ENCODE measurements at places on chromosomes 6 and 20.

DNA sequence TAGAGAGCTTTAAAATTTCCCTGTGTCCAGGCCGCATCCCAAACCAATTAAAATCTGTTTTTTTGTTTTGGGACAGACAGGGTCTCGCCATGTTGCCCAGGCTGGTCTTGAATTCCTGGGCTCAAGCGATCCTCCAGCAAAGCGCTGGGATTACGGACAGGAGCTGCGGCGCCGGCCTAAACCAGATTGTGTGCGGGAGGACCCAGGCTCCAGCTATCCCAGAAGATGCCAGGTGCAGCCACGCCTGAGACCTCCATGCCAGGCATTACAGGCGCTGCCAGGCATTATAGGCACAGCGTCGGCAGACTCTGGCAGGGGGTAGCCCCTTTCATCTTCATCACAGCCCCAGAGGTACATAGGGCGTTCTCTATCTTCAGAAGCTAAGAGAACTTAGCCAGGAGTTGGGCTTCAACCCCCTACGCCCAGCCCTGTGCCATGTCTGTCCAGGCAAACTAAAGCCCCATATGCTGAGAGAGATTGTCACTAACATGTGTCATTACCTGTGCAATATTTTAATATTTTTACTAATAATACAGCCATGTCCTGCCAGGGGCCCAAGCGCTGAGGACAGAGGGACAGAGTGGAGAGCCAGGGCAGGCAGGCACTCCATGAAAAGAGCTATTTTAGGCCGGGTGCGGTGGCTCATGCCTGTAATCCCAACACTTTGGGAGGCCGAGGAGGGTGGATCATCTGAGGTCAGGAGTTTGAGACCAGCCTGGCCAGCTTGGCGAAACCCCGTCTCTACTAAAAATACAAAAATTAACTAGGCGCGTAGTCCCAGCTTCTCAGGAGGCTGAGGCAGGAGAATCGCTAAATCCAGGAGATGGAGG lies 9.8 kb upstream of the GRM4 start:
- no peak for DNase-seq

GRCh38 chr6:26240157-26241032 lies 124.6 kb upstream of the BTN3A2 start:
- DNase-seq: no peak

DNA sequence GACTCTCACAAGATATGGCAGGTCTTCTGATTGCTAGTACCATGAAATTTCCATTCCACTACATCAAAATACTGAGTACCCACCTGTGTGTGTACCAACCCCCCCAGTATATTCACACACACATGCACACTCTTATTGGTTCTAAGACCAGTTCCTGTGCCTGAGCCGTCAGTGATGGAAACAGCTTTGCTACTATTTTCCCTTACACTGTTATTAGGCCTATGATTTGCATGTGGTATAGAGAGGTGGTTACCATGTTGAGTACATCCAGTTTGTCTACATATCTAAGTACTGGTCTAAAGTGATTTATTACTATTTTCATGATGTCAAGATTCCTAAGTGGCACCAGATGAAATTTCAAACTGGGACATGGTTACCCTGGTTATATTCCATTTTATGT lies 459.9 kb downstream of the BCKDHB start:
- DNase-seq: no peak

GRCh38 chr6:22956029-22956681 lies 386.8 kb downstream of the HDGFL1 start:
- DNase-seq: no peak

- no peak for DNase-seq
Observed at GRCh38 chr20:45950330-45950646, 15.8 kb downstream of the PCIF1 start.

- no peak for DNase-seq
Observed at GRCh38 chr20:59017493-59018231, 1.6 kb upstream of the TUBB1 start.

GRCh38 chr6:68196645-68197044 lies 438.4 kb upstream of the ADGRB3 start:
- DNase-seq: no peak

DNA sequence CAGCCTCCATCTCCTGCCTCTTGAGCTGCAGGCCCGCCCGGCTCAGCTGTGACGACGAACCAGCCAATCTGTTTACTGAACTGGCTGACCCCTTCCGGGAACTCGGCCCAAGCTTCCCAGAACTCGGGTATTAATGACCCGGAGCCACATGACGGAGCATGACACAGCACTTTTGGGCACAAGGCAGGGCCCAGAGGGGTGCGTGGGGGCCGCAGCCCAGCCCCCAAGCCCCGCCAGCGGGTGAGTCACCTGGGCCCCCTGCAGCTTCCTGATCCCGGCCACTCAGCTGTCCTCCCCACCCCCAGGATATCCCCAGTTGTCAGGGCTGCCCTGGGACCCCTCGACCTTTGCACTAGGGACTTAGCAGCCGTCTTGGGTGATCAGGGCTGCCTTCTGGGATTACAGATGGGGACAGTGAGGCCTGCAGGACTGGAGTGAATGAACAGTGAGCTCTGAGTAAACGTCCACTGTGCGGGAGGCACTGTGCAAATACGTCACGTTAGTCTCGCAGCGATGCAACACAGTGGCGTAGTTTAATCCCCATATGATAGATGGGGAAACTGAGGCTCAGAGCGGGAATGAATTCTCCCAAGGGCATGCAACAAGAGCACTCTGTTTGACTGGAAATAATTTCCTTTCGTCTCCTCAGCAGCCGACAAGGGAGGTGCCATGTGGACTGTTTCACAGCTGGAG lies 102.1 kb downstream of the CEBPB start:
- no peak for DNase-seq

- no peak for DNase-seq
Observed at GRCh38 chr6:146315381-146316174, 228.1 kb upstream of the RAB32 start.

DNA sequence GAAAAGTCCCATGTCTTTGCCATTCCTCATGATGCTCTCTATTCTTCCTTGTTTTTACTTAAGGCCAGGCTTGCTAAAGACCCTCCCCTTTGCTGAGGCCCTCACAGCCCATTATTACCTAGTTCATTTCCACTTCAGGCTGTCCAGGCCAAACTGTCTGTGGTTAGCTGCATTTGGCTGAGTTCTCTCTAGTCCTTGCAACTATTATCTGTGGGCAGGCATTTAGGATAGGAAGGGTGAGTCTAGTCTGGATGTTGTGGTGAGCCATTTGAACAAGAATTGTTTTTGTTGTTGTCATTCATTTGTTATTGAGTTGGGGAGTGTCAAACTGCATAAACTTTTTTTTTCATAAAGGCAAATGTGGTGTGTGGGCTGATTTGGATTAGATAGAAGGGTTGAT lies 182.4 kb downstream of the CD109 start:
- DNase-seq: no peak

- DNase-seq: no peak
Observed at GRCh38 chr20:51508780-51509179, 33.7 kb downstream of the NFATC2 start.

- DNase-seq: no peak
Observed at GRCh38 chr20:14777591-14777990, 440.2 kb upstream of the FLRT3 start.

DNA sequence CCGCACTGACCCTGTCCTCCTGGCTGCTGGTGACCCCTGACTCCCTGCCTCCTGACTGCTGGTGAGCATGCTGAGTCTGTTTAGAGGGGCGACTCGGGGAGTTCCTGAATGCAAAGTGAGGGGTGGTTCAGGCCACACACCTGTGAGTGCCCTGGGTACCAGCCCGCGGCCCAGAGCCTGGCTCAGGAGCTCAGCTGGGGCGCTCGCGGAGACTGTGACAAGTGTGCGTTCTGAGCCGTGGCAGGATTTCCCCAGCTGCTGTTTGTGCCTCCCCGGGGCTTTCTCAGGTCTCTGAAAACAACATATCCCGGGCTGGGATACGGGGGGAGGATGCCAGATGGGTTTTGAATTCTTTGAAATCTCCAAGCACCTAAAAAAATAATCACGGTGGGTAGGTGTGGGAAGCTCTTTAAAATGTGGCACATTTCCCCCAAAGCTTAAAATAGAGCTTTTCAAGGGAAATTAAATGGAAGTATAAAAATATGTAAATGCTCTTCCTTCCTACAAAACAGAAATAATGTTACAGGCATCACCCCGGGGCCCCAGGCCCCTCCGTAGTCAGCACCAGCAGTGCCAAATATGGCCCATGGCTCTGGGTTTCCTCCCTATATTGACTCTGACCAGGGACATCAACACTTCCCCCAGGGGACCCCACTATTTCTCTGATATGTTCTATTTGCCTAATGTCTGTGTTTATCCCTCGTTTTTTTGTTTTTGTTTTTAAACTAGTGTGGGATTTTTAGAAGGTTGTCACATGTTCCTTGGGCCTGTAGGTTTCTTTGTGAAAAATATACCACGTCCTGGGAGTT lies 49.9 kb upstream of the TAGAP start:
- peak; percentile 33 for DNase-seq

- no peak for DNase-seq
Observed at GRCh38 chr6:99099243-99099642, 151.5 kb upstream of the FBXL4 start.

DNA sequence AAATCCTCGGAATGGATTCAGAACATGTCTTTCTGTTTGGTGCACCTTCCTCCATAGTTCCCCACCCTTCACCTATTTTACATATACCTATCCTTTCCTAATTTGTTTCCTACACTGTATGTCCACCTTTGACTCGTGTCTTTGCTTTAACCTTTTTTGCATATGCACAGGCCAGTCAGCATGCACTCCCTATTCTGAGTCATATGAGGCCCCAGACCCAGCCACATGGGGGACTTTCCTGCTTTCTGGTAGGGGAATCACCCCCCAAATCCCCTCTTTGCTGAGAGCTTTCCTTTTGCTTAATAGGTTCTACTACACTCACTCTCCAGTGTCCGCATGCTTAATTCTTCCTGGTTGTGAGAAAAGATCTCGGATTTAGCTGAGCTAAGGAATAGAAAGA lies 393.8 kb upstream of the IMPG1 start:
- no peak for DNase-seq

- DNase-seq: no peak
Observed at GRCh38 chr6:148878683-148879082, 131.9 kb downstream of the UST start.

GRCh38 chr6:45714741-45715507 lies 300.7 kb downstream of the CLIC5 start:
- peak; percentile 7 for DNase-seq

- no peak for DNase-seq
Observed at GRCh38 chr6:95517004-95517403, 60.3 kb upstream of the MANEA start.
